GM23248 (cell line): ENCODE measurements at places on chromosomes 2 and 18. TPM values are rescaled to one million over a fixed set of nuclear protein-coding genes. Genes with fewer than 3 reads are reported as not detected.

CFAP65 gene
- total RNA-seq: not detected in 2 replicates

LRRTM1 gene
- total RNA-seq: not detected in 2 replicates

ADAM23 gene
- 3.5 and 4.4 TPM in 2 replicates for total RNA-seq

CCBE1 gene
- 11.4 and 16.6 TPM in 2 replicates for total RNA-seq

GRCh38 chr2:216391401-216391800, 19.1 kb upstream of the MARCHF4 start:
- DNase-seq: peak; percentile 17

DNA sequence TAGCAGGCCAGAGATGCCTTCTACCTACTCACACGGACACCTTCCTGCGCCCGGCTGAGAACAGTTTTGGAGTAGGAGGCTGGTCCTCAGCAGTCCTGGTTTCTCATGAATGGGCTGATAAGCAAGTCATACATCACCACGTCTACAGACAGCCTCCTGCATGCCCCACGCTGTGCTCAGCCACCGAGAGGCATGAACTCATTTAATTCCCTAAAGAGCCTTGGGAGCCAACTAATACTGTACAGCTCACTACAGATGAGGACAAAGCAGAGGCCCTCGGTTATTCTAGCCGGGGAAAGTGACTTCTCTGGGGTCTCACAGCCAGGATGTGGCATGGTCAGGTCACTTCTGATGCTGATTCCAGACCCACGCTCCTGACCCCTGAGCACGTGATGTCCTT, 105.6 kb downstream of the TSHZ1 start:
- DNase-seq: no peak

- no peak for DNase-seq
These were observed 17.2 kb downstream of the GREB1 start for GRCh38 chr2:11550901-11551568.

- peak; percentile 25 for DNase-seq
These were observed 56.4 kb downstream of the MAP4K3 start for GRCh38 chr2:39380525-39381150.

DNA sequence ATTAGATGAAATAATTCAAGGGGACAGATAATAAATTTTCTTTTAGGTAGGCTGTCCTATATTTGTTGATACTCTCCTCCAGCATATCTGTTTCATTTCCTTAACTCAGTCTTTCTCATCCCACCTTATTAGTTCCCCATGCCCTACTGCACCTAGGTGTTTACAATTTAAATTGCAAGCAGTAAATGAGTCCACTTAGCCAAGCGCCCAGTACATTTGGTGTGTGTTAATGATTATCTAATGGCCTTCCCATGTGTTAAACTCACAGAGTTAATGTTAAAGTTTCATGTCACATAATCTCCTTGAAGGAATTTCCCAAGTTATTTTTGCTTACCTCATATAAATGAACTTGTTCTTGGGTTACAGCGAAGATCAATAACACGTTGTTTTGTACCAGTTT, 31.2 kb downstream of the ITGB6 start:
- no peak for DNase-seq

DNA sequence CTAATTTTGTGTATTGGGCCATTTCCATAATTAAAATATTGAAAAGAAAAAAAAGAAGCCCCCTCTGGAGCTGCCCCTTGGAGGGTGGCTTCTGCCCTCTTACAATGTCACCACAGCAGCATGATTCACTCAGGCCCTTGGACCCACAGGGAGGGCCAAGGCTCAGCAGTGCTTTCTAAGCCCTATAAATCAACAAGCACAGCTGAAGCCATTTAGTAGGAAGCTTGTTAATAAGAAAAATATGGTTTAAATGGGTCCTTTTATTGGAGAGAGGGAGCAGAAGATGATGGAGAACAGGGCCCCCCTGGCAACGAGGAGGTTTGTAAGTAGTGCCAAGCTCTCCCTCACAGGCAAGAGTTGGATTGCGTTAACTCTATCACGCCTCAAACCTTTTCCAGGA, 107.6 kb upstream of the FZD7 start:
- DNase-seq: no peak

DNA sequence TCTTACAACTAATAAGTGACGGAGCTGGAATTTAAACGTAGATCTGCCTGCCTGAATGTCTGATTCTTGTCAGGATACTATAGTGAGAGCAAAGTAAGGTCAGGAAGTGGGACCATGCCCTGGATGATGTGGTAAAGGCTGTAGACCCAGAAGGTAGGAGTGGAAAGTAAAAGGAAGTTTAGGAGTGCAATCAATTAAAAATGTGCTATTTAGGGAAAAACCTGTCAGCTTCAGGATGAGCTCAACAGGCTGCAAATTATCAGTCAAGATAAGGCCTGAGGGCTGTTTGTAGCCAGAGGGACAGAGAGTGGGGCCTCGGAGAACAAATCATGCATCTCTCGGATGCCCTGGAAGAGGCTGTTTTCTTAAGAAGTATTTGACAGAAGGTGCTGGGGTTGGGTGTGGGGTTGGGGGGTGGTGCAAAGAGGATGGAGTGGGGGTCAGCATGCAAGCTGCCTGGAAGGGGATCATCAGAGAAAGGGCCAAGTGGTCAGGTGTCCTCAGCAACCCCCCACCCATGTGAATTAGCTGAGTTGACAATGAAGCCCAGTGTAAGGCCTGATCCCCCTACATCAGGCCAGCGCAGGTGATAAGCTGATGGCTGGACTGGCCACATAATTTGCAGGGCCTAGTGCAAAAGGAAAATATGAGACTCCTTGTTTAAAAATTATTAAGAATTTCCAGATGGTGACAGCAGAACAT, 53.2 kb upstream of the MAPRE3 start:
- DNase-seq: no peak

- DNase-seq: peak; percentile 68
These were observed 77.7 kb downstream of the KCTD18 start for GRCh38 chr2:200431996-200432705.

- DNase-seq: peak; percentile 43
These were observed 79.6 kb downstream of the SUMO1 start for GRCh38 chr2:202158796-202159195.

DNA sequence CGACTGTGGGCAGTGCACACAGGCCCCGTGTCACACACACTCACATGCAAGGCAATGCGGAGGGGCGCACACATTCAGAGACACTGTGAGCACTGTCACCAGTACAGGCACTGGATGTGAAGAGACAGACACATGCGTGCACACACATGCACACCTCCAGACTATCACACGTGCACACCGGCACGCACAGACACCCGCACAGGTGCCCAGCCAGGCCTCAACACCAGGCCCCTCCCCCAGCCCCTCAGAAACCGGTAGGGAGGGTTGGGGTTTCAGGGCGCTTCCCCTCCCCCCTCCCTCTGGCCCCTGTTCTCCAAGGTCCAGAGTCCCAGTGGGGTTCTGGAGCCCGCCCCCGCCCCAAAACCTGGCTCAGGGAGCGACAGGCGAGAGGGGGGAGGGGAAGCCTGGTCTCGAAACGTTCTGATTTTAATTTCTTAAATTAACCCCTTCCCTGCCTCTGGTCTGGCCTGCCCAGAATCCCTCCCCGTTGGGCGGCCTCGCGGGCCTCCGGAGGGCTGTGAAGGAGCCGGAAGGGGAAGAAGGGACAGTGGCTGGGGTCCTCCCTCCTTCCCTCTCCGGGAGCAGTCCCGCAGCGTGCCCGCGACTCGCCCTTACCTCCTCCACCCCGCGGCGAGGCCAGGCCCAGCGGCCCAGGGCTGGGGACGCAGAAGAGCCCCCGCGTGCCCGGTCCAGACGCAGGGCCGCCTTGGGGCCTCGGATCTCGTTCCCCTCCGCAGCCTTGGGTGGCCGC, 558 bp downstream of the FBXO41 start:
- DNase-seq: no peak

DNA sequence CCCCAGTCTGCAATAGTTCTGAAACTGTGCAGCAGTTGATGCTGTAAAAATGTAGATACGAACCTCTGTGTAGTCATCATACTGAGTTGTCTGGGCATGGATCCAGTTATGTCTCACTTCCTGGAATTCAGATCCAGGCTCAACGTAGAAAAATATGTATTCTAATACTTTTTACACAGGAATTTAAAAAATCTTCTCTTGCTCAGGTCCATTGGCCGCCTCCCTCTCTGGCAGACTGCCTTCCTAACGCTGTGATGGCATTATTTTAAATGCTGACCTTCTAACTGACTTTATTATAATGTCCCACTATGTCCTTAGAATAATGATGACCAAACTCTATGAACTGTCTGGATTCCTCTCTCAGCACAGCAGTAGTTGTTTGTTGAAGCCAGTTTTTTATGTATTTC, 119.6 kb downstream of the FEZ2 start:
- DNase-seq: peak; percentile 96

GRCh38 chr2:67486041-67486796, 89.1 kb downstream of the ETAA1 start:
- peak; percentile 6 for DNase-seq

GRCh38 chr2:241894056-241894641, 24.6 kb downstream of the RTP5 start:
- no peak for DNase-seq

DNA sequence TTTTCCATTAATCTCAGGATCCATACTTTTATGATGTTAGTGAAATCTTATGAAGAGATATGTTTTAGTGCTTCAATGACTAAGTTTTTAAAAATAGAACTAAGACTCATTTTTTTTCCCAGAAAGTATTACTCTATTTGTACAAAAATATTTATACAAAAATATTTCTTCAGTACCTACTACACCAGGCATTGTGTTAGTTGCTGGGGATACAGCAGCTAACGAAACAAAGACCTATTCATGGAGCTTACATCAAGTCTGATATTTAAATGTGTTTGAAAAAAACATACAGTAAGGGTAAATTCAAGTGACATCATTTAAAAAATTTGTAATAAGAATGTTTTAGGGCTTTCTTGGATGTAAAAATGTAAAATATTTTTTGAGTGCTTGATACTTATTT, 11.6 kb downstream of the VAPA start:
- DNase-seq: peak; percentile 54

- peak; percentile 63 for DNase-seq
These were observed 164.8 kb downstream of the PRKCE start for GRCh38 chr2:45816272-45816671.

DNA sequence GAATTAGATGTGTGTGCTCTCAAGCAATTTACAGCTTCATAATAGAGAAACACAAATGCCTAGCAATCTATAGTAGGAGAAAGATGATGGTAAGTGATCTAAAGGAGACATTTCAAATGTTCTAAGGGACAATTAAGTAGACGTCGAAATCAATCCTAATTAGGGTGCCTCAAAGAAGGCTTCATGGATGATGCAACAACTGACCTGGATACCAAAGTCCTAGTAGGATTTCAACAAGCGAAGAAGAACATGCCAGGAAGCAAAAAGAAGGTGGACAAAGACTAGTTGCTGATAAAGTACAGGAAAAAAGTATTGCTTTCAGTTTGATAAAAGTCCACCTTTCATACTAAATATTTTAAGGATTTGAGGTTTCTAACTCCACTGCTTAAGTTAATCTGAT, 12.5 kb downstream of the FIGN start:
- DNase-seq: no peak
